T-helper 17 cell (primary cell): ENCODE measurements at places on chromosomes 6 and 20.

GRCh38 chr20:23868321-23868720, 11.2 kb downstream of the CST5 start:
- no peak for DNase-seq

DNA sequence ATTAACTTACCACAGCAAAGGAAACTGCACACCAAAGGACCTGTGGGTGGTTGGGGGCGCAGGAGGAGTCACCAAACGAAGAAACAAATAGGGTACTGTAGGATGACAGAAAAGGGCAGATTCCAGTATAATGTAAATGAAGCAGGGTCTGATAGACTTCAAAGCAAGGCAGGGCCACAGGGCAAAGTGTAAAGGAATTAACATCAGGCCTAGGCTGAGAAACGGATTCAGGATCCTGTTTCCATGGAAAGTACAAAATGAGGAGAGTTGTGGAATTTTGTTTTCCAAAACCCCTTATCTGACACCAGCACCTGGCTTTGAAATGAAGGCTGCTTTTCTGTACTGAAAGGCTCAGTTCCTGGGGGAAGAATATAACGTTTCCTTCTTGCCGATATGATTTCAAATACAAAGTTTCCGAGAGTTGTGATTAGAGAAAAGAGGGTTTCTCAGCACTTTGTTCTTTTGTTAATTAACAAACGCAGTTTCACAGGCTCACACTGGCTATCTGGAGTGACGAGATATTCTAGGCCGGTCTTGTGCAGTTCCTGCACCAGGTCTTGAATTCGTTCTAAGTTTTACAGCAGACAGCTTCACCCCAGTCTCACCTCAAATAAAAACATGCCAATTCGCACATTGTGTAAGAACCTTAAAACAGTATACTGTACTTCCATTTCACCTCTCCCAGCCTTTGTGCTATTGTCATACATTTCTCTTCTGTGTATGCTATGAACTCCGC, 5.8 kb downstream of the DEFB123 start:
- DNase-seq = no peak

GRCh38 chr20:58241766-58242465, 13.5 kb upstream of the ANKRD60 start:
- no peak for DNase-seq

DNA sequence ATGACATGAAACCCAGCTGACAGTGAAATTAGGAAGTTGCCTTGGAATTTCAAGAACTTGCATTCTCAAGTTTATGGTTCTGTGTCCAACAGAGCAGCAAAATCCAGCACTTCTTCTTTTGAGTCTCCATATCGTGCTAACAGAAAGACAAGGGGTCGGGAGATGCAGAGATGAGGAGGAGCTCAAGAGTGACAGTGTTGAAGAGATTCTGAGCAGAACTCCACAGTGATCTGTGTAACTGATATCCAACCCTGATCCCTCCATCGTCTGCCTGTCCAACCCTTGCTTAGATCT, 21.2 kb upstream of the BTN1A1 start:
- DNase-seq = no peak

DNA sequence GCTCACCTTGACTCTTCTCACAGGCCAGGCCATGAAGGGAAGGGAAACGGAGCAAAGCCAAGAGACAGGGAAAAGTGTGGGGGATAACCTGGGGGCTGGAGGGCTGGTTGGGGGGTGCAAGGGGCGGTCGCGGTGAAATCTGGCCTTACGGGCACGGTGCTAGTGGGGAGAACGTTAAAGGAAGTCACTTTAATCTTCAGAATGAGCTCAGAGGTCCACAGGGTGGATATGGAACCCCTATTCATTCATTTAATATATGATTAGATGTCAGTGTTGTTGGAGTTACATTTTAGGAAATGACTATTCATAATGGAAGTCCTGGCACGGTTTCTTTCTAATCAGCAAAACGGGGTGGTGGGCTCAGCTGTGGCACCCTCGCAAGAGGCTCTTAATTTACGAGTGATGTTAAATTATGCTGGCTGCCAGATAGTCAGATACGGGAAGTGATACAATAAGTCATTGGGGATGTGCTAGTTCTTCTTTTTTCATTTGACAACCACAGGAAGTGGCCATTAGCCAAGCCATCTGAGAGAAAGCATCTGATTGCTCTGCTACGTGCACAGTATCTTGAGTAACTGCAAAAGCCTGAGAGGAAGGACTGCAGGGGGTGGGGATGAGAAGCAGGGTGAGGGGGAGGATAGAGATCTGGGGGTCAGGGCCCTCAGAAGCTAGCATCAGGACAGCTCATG, 253.0 kb downstream of the QKI start:
- no peak for DNase-seq
